ENCODE measurements at places on chromosomes 4 and X.

- DNase-seq: no peak
Observed at GRCh38 chr4:70614184-70614555, 14.4 kb upstream of the ENAM start.

- DNase-seq: no peak
Observed at GRCh38 chr4:70704931-70705182, 16.5 kb downstream of the UTP3 start.

DNA sequence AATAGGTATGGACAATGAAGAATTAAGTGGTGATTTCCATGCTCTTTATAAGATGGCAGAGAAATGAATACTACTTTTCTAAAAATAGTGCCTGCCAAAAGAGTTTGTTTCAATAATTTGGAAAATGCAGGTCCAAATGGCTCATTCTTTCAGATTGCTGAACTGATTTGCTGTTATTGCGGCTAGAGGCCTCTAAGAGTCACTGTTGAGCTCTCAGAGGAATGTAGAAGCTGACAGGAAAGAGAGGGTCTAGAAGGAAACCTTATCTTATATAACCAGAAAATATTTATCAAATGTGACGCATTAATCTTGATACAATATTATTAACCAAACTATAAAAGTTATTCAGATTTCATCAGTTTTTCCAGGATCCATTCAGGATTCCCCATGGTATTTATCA is 65.7 kb upstream of the PAGE1 start:
- DNase-seq: no peak

GRCh38 chr4:82136161-82136801 is 237.5 kb downstream of the HNRNPD start:
- no peak for DNase-seq

- no peak for DNase-seq
Observed at GRCh38 chrX:154419688-154420401, 8.5 kb downstream of the TAFAZZIN start.

DNA sequence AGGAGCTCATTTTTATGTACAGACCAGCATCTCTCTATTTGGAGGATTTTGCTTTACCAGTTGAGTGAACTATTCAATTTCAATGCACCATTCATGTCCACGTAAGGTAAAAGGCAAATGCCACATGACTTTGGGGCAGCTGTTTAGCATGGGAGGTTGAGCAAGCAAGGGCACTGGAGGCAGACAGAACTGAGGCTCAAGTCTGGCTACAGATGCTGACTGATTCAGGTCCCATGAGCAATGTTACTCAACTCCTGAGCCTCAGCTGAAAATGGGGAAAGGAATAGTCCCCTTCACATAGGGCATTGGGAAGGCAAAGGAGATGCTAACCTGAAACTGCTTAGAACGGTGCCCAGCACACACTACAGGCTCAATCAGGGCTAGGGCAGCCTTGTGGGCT is 93.0 kb upstream of the MTM1 start:
- DNase-seq: no peak

DNA sequence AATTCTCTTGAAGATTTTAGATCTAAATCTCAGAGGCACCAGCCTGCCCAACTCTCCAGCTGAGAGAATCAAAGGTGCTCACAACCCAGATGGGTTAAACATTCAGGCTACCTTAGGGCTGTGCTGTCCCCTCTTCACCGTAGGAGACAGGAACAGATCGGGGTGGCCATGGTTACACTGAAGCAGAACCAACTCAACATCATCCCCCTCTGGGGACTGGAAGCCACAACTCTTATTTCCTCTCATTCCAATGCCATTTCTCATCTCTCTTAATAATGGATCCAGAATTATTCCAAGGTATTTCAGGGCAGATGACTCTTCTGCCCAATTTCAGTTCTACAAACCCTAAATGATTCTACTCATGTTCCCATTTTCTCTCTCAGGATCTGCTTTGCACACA is 109.7 kb downstream of the NKX6-1 start:
- no peak for DNase-seq

- no peak for DNase-seq
Observed at GRCh38 chr4:72446353-72447055, 122.5 kb downstream of the ADAMTS3 start.

DNA sequence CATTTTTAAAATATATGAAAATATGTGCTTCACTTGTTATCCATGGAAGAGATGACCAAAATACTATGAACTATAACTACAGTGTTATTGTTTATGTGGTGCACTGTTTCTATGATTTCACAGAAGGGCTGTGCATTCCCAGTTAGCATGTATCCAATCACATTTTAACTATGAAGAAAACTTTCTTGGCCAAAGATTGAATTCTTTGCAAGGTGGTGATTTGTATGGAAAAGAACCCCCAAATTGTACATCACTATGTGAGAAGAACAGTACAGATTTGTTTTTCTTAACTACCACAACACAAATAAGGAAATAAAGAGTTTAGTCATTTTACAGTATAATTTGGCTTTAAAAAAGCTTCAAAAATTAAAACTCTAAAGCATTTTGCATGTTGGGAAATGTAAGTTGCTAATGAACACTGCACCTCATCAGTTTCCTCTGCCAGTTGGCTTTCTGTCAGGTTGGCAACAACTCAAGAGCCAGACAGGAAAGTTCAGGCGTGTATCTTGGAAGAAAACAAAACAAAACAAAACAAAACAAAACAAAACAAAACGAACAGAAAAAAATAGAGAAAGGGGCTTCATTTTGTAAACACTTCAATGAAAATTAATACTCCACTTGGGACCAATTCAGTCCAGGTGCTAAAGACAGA is 237.0 kb downstream of the SCFD2 start:
- no peak for DNase-seq

DNA sequence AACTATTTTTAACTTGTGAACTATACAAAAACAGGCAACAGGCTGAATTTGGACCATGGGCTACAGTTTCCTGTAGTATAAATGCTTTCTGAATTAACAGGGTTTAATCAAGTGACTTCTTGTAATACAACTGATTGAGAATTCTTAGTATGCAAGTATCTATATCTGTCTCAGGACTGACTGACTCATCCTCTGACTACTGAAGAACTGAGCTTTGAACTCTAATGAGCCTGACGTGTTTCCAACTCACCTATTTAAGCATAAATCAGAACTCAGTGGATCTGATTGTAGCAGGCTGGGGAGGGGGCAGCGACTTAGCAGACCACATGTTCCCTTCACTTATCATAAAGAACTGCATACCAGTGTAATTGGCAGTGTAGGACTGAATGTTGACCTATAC is 7.8 kb downstream of the SPATA4 start:
- DNase-seq: no peak

DNA sequence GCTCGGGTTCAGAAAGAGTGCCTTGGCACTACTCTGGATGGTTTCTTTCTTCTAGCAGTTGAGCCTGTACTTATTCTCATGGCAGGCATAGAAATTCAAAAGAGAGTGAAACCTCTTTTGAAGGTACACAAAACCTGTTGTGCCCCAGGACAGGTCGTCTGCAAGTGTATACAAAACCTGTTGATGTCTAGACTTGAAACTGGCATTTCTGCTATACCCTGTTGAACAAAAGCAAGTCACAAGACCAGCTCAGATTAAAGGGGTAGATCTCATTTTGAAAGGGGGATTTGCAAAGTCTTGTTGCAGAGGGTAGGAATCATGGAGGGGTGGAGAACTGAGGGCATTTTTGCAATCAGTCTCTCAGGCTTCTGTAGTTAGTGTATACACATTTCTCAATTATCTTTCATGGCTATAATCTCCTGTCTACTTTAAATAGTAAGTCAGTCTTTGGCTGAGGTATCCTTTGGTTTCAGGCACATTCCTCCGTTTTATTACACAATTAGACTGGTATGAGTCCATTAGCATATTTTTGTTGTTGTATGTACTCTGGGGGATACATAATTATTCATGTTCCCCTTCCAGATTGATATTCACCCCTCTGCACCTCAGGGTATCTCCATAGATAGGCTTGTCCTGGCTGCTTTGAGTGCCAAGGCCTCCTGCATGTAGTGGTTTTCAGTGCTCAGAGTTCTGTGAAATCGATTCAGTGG is 251.4 kb downstream of the DTHD1 start:
- DNase-seq: no peak

GRCh38 chr4:188484256-188484655 is 345.0 kb downstream of the TRIML1 start:
- DNase-seq: no peak

GRCh38 chr4:111678479-111678878 is 466.8 kb upstream of the FAM241A start:
- DNase-seq: no peak

DNA sequence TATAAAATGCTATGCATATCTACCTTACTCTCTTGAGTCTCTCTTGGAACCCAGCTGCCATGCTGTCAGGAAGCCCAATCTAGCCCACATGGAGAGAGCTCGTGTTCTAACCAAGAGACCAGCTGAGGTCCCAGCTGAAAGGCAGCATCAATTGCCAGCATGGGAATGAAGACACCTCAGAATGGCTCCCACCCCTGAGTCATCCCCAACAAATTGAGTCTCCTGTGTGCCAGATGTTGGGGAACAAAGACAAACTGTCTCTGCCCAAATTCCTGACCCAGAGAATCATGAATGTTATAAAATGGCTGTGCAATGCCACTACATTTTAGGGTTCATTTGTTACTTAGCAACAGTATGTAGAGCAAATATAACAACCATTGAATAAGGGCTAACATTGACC is 105.2 kb upstream of the STX18 start:
- no peak for DNase-seq

- no peak for DNase-seq
Observed at GRCh38 chr4:86013621-86014020, 346.2 kb downstream of the MAPK10 start.

DNA sequence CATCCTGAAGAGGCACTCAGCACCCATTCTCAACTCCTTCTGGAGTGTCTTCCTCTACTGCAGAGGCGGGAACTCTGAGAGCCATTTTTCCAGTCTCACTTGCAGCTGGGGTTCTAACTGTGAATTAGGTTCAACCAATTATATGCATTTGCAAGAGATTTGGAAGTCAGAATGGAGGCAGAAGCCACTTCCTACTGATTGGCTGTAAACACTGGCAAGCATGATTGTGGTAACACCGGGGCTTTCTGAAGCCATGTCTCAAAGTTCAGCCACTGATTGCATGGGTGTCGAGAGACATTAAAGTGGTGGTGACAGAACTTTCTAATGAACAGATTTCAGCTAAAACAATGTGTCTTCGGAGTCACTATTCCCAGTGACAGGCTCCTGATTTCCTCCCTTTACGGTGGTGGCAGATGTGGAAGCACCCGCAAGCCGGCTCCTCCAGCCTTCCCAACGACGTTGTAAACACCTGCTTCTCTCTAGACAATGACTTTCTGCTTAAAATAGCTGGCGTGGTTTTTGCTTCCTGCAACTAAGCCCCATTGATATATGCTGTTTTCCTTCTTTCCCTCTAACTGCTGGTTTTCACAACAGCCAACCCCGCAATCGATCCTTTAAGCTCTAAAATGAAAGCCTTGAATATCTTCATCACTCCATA is 92.0 kb downstream of the IRF2 start:
- no peak for DNase-seq

DNA sequence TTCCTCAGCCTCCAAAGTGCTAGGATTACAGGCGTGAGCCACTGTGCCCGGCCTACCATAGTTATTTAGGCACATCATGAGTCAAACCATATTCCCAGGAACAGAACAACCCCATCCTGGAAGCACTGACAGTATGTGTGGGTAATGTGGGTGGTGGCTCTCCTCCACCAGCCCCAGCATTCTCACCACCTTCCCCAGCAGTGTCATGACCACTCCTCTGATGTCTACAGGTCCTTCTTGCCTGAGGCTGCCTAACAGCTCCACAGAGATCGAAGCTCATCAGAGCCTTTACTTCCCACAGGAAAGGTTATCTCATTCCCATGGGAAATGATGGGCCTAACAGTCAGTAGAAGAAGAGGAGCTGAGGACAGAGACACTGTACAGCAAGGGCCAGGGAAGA is 129.5 kb upstream of the GPC4 start:
- no peak for DNase-seq

DNA sequence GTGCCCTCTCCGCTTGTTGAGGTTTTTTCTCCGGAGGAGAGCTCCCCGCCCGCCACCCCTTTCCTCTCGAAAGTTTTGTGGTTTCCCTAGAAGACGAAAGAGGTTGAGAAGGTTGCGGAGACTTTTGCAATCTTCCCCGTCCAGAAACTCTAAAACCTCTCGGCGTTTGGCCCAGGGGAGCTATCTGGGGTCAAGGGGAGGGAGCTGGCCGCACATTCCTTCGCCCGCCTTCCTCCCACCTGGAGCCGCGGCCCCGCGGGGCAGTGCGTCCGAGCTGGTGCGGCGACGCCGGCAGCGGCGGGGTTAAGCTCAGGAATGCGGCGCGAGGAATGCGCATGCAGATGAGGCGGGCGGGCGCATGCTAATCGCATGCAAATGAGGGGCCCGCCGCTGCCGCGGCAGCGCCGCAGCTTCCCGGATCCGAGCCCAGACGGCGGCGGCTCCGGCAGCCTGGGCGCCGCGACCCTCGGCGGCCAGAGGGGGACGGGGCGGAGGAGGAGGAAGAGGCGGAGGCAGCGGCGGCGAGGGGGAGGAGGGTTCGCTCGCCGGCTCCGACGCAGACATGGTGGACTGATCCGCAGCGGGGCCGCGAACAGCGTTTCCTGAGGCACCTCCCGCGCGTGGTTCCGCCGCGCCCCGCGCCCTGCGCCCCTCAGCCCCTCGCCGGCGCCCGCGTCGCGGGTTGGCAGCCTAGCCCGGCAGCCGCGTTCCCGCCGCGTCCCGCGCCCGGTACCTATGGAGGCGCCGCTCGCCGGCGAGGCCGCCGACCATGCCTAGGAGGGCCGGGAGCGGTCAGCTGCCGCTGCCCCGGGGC is at the start of gene WWC2:
WWC2 (plus strand) TSS at position 535 of the 814 bp plus-strand sequence; CDS start at position 770, 235 bp downstream.
- DNase-seq: peak; percentile 71

- no peak for DNase-seq
Observed at GRCh38 chr4:109125084-109125483, 177.4 kb downstream of the COL25A1 start.

- no peak for DNase-seq
Observed at GRCh38 chr4:26468283-26468949, 21.9 kb downstream of the CCKAR start.

GRCh38 chrX:123881330-123881729 is 21.5 kb downstream of the XIAP start:
- no peak for DNase-seq

DNA sequence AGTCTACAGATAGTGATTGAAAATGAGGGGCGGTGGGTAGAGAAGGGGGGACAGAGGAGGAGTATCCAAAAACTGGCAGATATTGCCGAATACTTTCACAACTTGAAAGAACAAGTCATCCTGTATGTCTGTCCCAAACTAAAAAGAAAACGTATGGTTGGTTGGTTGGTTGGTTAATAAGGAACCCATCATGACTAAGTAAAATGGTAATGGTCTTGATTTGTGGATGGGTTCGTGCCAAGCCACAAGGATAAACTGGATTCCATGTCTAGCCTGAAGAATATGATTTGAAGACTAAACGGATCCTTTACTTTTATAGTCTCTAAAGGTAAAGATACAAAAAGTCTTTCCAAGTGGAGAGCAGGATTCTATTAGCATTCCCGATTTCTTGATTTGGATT is 208.4 kb downstream of the DCLK2 start:
- no peak for DNase-seq

- DNase-seq: peak; percentile 95
Observed at GRCh38 chr4:1579901-1580691, 104.0 kb downstream of the FAM53A start.

GRCh38 chrX:69374569-69374968 is 129.6 kb upstream of the NALF2 start:
- no peak for DNase-seq
